Breast epithelium (tissue), 4 donors: ENCODE measurements at places on chromosomes 11 and 22.

GRCh38 chr11:7320306-7320705 lies 68.6 kb downstream of the SYT9 start:
- no peak for DNase-seq
- H3K36me3 ChIP-seq = no peaks in the 10 kb centered on the region
- H3K27me3 ChIP-seq = no peaks in the 10 kb centered on the region
- no peak overlapping the region for H3K4me3 ChIP-seq
- no peak overlapping the region for H3K27ac ChIP-seq

- H3K4me1 ChIP-seq = no peaks in the 10 kb centered on the region
- H3K27me3 ChIP-seq = no peaks in the 10 kb centered on the region
- DNase-seq = no peak
- no peak overlapping the region for H3K4me3 ChIP-seq
- no peaks in the 10 kb centered on the region for H3K36me3 ChIP-seq
- H3K27ac ChIP-seq = peak overlapping the region; percentile 61
These were observed 388.4 kb downstream of the SOX6 start for GRCh38 chr11:15967966-15968365.

- H3K4me3 ChIP-seq = no peak overlapping the region
- H3K27ac ChIP-seq = no peak overlapping the region
- no peaks in the 10 kb centered on the region for H3K36me3 ChIP-seq
- no peaks in the 10 kb centered on the region for H3K27me3 ChIP-seq
- DNase-seq = no peak
- H3K4me1 ChIP-seq = no peaks in the 10 kb centered on the region
These were observed 109.2 kb downstream of the TSPAN18 start for GRCh38 chr11:44835938-44836337.

- DNase-seq = no peak
- H3K4me1 ChIP-seq = no peaks in the 10 kb centered on the region
- H3K27ac ChIP-seq = no peak overlapping the region
- no peaks in the 10 kb centered on the region for H3K36me3 ChIP-seq
- no peak overlapping the region for H3K4me3 ChIP-seq
- no peaks in the 10 kb centered on the region for H3K27me3 ChIP-seq
These were observed 10.4 kb upstream of the MRPL17 start for GRCh38 chr11:6693342-6694228.
